Stimulated activated CD4-positive, alpha-beta T cell treated with anti-CD3 and anti-CD28 coated beads, Interleukin-2, amount 100 ng/mL, for 24 hours (primary cell): ENCODE measurements at places on chromosomes 4 and X.

GRCh38 chr4:168070903-168071302 is 21.4 kb upstream of the ANXA10 start:
- no peak for DNase-seq

- no peak for DNase-seq
These were observed 58.3 kb downstream of the ZFX start for GRCh38 chrX:24207826-24208225.

DNA sequence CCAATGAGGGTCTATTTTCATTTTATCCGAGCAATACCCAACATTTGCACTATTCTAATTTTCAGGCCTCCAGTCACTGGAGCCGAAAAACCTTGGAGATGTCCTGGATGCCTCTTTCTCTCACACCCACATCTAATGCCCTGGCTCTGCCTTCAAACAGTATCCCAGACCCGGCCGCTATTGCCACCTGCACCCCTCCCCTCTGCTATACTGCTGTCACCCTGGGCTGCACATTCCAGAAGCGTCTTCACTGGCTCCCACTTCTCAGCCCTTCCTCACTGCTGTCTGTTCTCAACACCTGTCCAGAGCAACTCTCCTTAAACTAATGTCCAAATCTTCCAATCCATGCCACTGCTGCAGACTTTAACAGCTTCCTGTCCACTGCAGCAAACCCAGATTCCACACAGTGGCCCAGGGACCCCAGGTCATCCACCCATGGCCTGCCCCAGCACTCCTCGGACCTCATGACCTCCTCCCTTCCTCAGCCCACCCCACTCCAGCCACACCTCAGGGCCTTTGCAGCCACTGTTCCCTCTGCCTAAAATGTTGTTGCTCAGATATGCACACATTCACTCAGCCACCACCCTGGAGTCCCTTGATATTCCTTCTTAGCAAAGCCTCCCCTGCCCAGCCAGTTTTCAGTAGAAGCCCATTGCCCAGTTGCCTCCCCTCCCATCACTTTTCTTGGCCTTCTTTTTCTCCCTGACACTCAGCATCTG is 30.5 kb upstream of the PPP2R2C start:
- DNase-seq = no peak

DNA sequence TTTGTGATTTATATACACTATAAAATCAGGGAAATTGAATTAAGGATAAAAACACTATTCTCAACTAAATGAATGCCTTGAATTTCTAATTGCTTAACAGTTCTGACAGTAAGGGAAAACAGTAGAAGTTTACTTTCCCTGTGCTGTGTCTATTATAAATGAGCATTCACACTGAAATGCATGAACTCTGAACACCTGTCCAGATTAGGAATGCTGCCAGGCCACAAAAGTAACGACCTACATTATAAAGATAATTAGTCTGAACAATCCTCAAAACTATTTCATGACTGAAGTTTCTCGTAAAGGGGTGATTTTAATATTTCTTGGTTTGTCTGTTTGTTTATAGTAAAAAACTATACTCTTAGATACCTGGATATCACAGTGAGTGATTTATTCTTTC is 2.0 kb downstream of the NDST3 start:
- DNase-seq = no peak

GRCh38 chrX:1472975-1473374 is 20.3 kb upstream of the ASMTL start:
- no peak for DNase-seq

- no peak for DNase-seq
These were observed 104.1 kb downstream of the C4orf51 start for GRCh38 chr4:145784036-145784435.

DNA sequence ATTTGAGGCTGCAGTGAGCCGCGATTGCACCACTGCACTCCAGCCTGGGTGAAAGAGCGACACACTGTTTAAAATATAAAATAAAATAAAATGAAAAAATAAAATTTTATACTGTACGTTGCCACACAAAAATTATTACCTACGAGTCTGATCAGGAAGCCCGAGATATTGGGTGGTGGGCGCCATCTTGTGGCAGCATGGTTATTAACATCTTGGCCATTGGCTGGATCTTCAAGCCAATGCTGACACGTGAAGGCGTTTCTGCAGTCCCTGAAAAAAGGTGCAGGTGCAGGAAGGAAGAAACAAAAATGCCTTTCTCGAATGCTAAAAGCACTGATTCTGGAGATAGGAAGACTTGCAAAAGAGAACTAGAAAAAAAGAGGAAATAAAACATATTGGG is 4.9 kb upstream of the TLR8 start:
- DNase-seq = peak; percentile 75

DNA sequence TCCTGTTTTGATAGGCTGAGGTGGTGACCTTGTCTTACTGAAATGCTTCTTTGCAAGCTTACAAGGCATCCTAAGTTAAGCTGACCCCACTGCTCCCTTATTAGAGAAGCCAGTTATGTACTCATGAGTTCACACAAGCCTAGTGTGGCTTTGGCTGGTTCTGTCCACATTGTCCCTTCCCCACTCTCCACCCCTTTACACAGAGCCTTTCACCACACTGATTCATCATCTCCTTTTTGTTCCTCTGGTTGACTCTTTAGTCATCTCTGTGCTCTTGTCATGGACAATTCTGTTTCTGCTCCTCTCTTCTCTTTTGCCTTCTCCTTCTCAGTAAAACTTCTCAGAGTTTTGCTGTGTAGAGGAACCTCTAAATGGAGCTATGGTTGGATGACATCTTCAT is 4.9 kb downstream of the CHRNA9 start:
- DNase-seq = no peak

DNA sequence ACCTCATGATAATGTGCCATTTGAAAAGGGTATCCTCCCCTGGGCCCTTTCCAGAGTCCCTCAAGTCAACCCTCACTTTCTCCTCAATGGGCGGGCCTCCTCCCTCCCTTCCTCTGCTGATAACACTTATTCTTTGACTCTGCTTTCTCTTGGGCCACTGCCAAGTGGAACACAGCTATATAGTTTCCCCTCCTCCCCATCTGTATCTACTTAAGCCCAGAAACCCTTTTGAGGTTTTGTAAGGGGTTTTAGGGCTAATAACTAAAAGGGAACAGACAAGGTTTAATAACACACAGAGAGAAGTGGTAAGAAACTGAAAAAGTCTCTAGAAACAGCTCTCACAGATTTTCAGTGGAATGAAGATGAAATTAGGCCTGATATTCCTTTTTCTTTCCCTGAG is 116.7 kb downstream of the GPC3 start:
- no peak for DNase-seq

- DNase-seq = no peak
These were observed 71.2 kb downstream of the LNX1 start for GRCh38 chr4:53520116-53520515.

- no peak for DNase-seq
These were observed 111.5 kb downstream of the DTHD1 start for GRCh38 chr4:36392916-36393315.

- no peak for DNase-seq
These were observed 47.0 kb upstream of the ADRA2C start for GRCh38 chr4:3719191-3719590.

DNA sequence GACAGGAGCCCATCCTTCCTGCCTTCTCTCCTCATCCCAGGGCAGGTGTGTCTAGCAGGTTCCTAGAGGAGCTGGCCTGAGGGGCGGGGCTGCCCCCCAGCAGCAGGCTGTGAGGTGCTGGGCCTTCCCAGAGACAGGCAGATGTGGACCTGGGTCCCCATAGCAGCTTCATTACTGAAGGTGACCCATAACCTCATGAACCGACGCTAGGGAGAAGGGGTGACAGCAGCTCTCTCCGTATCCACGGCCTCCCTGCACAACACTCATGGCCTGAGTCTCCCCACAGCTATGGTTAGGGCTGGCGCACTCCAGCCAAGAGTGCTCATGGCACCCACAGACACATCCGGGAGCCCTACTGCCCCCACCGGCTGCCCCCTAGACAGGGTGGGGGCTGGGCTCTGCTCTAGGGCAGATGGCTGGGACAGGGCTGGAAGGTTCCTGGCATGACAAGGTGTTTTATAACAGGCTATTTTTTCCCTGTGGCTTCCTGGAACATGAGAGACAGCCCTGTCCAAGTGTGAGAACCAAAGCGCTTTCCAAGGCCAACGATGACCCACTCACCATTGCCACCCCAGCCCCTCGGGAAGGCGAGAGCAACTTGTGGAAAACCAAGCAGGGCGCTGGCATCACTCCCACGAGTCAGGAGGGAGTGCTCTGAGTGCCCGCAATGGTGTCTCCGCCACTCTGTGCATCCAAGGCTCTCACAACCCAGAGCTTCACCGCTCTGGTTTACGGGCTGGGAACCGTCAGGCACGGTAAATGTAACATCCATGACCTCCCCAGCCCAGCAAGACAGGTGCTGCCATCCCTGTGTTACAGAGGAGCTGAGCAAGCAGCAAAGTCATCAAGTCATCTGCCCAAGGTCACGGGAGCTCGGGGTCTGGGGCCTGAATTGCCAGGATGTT is 59.8 kb downstream of the ACOX3 start:
- DNase-seq = no peak

DNA sequence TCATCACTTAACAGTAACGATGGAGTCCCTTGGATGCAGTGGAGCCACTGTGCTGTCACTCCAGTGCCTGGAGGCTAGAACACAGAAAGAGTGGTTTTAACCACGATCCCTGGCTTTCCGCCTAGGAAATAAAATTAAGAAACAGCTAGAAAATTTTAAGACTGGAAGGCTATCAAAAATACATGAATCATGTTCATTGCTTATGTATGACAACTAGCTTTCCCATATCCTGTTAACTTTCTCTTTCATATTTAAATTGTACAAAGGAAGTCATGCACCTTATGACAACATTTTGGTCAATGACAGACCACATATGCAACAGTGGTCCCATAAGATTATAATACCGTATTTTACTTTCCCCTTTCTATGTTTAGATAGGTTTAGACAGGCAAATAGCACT is 115.1 kb downstream of the GALNTL6 start:
- no peak for DNase-seq

DNA sequence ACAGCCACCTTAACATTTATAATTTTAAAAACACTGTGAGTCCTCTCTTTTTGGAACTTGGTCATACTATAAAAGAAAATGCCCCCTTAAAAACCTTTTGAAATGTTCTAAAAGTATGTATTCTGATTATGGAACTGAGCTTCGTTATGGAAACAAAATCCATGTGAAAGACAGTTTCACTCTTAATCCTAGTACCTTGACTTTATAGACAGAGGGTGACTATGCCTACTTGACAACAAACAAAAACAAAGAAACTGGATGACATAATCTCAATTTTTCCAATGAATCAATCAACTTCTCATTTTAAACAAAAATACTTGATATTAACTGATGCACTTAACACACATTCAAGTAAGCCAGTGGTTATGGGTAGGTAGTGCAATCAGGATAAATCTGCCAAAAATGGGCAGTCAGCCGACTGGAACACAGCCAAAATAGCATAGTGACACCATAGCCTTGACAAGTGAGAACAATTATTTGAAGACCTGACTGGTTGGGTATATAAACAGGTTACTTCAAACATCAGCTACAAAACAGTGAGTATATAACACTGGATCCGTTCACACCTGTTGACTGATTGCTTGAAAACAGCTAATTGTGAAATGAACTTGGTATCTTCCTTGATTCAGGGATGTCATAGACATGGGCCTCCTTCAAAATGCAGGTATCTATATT is 265.5 kb downstream of the PPP3CA start:
- no peak for DNase-seq

DNA sequence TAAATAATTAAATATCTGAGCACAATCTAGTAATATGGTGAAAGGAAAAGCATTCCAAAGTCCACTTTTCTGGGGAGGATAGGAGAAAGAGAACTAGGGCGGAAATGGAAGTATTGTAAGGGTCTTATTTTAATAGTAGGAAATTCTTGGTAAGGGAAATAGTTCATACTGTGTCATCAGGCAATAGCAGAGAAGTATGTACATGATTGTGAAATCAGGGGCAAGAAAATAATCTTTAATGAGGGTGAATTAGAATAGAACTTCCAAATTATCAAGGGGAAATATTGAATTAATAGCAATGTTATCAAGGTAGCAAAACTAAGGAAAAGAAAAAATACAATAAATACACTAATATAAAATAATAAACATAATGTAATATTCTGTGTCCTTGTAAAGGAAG is 14.8 kb downstream of the GIMD1 start:
- DNase-seq = no peak

DNA sequence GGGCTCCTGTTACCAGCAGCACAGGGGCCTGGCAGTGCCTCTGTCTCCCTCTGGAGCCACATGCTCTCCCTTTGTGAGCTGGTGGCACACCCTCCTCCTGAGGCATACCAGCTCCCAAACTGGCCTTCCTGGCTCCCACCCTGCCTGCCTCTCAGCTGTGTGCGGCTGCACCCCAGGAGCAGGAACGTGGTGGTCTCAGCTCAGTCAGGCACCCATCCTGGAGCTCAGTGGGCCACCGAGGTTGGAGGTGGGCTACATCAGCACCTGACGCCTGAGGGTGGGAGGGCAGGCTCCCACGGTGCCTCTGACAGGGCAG is 85.9 kb upstream of the NKX1-1 start:
- no peak for DNase-seq

DNA sequence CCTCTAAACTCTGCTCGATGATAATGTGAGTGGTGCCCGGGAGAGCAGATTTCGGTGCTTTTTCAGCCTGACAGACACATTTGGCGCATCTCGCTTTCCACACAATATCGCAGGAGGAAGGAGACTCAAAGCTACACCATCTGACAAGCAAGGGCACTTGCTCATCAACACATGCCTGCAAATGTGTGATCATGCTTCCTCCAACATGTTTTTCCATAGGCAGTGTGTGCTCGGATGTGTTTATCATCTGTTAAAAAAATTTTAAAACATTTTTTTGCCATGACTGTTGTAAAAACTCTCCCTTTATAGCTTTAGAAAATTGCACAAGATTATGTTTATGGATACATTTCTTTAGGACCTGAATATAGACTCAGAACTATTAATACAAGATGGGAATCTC is 170.3 kb upstream of the PUDP start:
- DNase-seq = no peak
